Psoas muscle (tissue), 8 donors: ENCODE measurements at places on chromosomes 7 and 10. TPM values are rescaled to one million over a fixed set of nuclear protein-coding genes. Genes with fewer than 3 reads are reported as not detected.

The CALN1 gene
- total RNA-seq: 0.06 TPM

The HECW1 gene
- total RNA-seq: 1.9 TPM

The SEMA3A gene
- 0.46 TPM for total RNA-seq

The RPEL1 gene
- not detected for total RNA-seq

GRCh38 chr7:47153576-47153975 lies 428.3 kb downstream of the TNS3 start:
- no peak overlapping the region for H3K27ac ChIP-seq
- H3K27me3 ChIP-seq: no peaks in the 10 kb centered on the region
- H3K36me3 ChIP-seq: no peaks in the 10 kb centered on the region
- peaks cover 13% of the 10 kb centered on the region for H3K4me1 ChIP-seq
- no peak overlapping the region for H3K4me3 ChIP-seq
- DNase-seq: no peak

DNA sequence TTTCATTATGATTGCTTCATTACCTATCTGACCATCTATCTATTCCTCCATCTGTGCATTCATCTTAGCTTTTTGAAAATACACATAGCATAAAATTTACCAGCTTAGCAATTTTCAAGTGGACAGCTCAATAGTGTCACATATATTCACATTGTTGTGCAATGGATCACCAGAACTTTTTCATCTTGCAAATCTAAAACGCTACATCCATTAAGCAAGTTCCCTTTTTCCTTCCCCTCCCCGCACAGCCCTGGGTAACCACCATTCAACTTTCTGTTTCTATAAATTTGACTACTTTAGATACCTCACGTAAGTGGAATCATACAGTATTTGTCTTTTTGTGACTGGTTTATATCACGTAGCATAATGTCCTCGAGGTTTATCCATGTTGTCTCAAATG lies 78.0 kb upstream of the ADRB1 start:
- no peak overlapping the region for H3K4me3 ChIP-seq
- no peak overlapping the region for H3K27ac ChIP-seq
- H3K36me3 ChIP-seq: no peaks in the 10 kb centered on the region
- H3K4me1 ChIP-seq: no peaks in the 10 kb centered on the region
- DNase-seq: no peak

DNA sequence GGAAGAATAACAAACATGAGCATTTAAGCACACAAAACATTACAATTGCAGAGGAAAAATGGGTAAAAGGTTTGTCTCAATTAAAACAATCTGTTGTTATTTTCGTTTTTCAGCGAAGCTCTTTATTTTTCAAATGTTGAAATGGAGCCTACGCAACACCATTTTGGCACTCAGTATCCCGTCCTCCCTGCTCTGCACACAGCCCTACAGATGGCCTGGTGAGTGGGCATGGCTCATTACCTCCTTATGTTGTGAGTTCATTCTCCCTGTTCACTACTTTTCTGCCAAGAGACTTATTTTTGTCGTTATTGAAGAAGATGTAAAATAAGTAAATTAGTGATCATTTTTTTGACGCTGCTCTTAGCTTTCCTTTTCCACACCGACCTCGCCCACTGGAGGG lies 167.8 kb upstream of the CXCL12 start:
- DNase-seq: no peak
- H3K4me3 ChIP-seq: no peak overlapping the region
- H3K27me3 ChIP-seq: peaks cover 2% of the 10 kb centered on the region
- H3K4me1 ChIP-seq: no peaks in the 10 kb centered on the region

GRCh38 chr10:11638055-11638698 lies 26.7 kb upstream of the USP6NL start:
- no peaks in the 10 kb centered on the region for H3K36me3 ChIP-seq
- H3K27me3 ChIP-seq: no peaks in the 10 kb centered on the region
- no peak overlapping the region for H3K4me3 ChIP-seq
- no peaks in the 10 kb centered on the region for H3K4me1 ChIP-seq
- H3K27ac ChIP-seq: no peak overlapping the region

GRCh38 chr7:106180721-106181120 lies 68.6 kb upstream of the SYPL1 start:
- DNase-seq: no peak
- H3K36me3 ChIP-seq: no peaks in the 10 kb centered on the region
- peaks cover 28% of the 10 kb centered on the region for H3K4me1 ChIP-seq
- H3K27ac ChIP-seq: no peak overlapping the region
- H3K4me3 ChIP-seq: no peak overlapping the region
- H3K27me3 ChIP-seq: no peaks in the 10 kb centered on the region

GRCh38 chr10:127527891-127528290 lies 21.2 kb upstream of the NPS start:
- H3K4me1 ChIP-seq: no peaks in the 10 kb centered on the region
- H3K27ac ChIP-seq: no peak overlapping the region
- no peaks in the 10 kb centered on the region for H3K36me3 ChIP-seq

DNA sequence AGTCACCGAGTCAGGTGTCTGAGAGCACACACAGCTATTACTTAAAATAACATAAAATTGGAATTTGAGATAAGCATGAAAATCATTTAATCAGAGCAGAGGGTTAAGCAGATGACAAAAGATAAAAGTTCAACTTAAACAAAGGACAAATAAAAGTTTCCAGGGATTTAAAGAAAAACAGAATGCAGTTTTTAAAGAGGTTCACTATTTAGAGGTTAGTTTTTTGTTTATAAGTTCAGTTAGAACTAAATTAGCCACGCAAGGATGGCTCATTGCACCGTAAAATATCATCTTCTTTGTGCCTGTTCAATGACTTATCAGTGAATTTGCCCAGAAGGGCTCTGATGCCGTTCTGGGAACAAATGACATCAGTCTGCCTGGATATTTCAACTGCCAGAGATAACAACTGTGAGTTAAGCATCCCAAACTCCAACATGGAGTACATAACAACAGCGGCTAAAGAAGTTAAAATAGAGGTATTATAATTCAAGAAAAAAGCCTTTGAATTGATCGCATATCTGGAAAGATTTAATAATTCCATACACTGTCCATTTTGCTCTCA lies 107.8 kb downstream of the ANK3 start:
- no peak for DNase-seq
- H3K4me3 ChIP-seq: no peak overlapping the region
- H3K4me1 ChIP-seq: no peaks in the 10 kb centered on the region
- no peaks in the 10 kb centered on the region for H3K27me3 ChIP-seq

GRCh38 chr10:36324831-36325230 lies 682.7 kb upstream of the FZD8 start:
- H3K4me3 ChIP-seq: no peak overlapping the region
- no peaks in the 10 kb centered on the region for H3K36me3 ChIP-seq
- no peaks in the 10 kb centered on the region for H3K4me1 ChIP-seq
- no peak for DNase-seq

DNA sequence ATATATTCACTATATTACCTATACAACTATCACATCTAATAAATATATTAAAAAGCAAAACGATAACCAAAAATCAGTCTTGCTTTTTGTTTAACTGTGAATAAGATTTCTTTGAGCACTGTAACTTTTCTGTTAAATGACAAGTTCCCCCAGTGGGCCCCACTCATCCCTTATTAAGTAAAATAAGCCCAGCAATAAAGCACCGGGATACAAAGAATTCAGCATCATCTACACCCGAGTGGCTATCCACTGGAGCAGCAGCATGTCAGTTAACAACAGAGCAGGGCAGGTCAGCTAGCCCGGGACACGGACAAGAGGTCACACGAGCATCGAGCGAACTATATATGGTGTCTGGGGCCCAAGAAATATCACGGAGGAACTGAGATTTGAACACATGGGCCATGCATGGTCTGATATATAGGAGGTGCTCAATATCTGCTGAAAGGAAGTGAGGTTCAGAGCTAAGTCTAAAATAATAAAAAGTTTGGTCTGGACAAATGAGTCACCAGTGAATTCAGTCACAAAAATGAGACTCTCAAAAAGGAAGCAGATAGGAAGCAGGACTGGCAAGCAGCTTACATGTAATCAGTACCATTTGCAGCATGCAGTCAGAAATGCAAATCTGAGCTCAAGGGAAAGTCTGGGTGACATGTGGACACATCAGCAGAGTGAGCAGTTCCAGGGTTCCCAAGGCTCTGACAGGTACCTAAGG lies 4.1 kb downstream of the ERCC6 start:
- DNase-seq: no peak
- peaks cover 8% of the 10 kb centered on the region for H3K4me1 ChIP-seq

- H3K36me3 ChIP-seq: no peaks in the 10 kb centered on the region
- H3K27me3 ChIP-seq: no peaks in the 10 kb centered on the region
- H3K4me3 ChIP-seq: no peak overlapping the region
- DNase-seq: no peak
- H3K4me1 ChIP-seq: no peaks in the 10 kb centered on the region
These were observed 84.1 kb upstream of the INHBA start for GRCh38 chr7:41786944-41787343.

DNA sequence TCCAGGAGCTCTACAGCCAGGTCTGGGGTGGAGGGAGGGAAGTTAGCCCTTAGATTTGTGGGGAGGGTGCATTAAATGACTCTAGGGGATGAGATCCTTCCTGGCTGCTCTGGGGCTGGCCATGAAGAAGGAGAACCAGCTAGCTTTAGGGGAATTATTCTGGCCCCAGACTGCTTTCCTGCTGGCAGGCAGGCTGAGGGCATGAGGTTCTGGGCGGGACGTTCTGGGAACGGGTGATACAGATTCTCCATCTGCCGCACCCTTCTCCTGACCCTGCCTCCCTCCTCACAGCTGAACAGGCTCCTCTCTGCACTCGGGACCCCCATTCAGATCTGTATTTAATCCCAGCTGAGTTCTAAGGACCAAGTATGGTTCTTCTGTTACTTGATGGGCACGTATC lies 23.9 kb downstream of the GOLGA7B start:
- no peaks in the 10 kb centered on the region for H3K27me3 ChIP-seq
- no peak overlapping the region for H3K27ac ChIP-seq
- DNase-seq: no peak
- H3K4me3 ChIP-seq: no peak overlapping the region
- peaks cover 11% of the 10 kb centered on the region for H3K4me1 ChIP-seq
- H3K36me3 ChIP-seq: no peaks in the 10 kb centered on the region
